ENCODE measurements at places on chromosomes 3 and 15. TPM values are rescaled to one million over a fixed set of nuclear protein-coding genes. Genes with fewer than 3 reads are reported as not detected.

DNA sequence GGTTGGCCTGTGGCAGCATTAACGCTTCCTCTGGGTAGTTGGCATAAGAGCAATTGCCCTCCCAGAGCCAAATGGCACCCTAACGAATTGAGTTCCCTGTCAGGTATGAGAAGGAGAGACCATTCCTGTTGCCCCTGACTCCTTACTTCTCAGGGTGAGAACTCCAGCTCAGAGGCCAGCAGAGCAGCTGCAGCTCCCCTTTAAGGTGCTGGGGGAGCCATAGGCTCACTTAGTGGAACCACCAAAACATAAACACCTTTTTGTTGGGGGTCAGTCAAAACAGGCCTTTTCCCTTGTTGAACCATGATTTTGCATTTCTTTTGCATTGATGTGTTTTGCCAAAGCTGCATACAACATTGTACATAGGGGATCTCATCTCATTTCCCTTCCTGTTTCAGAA, 28.1 kb upstream of the LHFPL4 start:
- no peak overlapping the region for H3K4me3 ChIP-seq
- DNase-seq: no peak
- H3K4me1 ChIP-seq: no peaks in the 10 kb centered on the region
- H3K36me3 ChIP-seq: no peaks in the 10 kb centered on the region
- H3K27me3 ChIP-seq: no peaks in the 10 kb centered on the region

Gene LRRIQ4
- total RNA-seq: not detected

DNA sequence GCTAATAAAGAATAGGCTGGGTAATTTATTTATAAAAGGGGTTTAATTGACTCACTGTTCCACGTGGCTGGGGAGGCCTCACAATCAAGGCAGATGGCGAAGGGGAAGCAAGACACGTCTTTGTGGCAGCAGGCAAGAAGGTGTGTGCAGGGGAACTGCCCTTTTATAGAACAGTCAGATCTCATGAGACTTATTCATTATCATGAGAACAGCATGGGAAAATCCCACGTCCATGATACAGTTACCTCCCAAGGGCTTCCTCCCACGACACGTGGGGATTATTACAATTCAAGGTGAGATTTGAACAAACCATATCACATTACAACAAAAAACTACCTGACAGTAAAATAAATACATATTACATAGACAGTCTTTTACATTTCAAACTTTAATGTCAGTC, 414.9 kb downstream of the NAALADL2 start:
- H3K27ac ChIP-seq: no peak overlapping the region
- H3K27me3 ChIP-seq: no peaks in the 10 kb centered on the region
- DNase-seq: no peak
- H3K4me1 ChIP-seq: peaks cover 7% of the 10 kb centered on the region

DNA sequence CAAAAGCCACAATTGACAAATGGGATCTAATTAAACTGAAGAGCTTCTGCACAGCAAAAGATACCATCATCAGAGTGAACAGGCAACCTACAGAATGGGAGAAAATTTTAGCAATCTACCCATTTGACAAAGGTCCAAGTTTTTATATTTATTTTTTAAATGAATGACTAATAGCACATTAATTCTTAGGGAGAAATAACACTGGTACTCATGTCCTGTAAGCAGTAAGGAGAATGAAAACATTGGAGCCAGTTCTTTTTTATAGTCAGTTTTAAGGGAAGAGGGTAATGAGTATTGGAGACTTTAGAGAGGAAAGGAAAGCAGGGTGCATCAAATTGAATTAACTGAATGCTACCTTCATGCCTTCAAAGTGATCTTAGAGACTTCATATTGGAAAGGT, 404.7 kb upstream of the TGFBR2 start:
- no peaks in the 10 kb centered on the region for H3K36me3 ChIP-seq
- no peak overlapping the region for H3K27ac ChIP-seq
- no peak overlapping the region for H3K4me3 ChIP-seq
- DNase-seq: no peak

All from hepatocyte (in vitro differentiated cells).